ENCODE measurements at places on chromosomes 6 and 20. TPM values are rescaled to one million over a fixed set of nuclear protein-coding genes. Genes with fewer than 3 reads are reported as not detected.

Gene NFKBIE
- 9.9 TPM for total RNA-seq

Gene TPBG
- total RNA-seq, result 3.4 TPM

Gene ARMC12
- 0.40 TPM for total RNA-seq

Gene SPDEF
- total RNA-seq, result not detected

Gene LPA
- not detected for total RNA-seq

Gene FAM217A
- not detected for total RNA-seq

Gene PRL
- total RNA-seq, result not detected

Gene MYLK4
- total RNA-seq, result 0.40 TPM

Gene MDFI
- 44.0 TPM for total RNA-seq
